ENCODE measurements at places on chromosomes 5 and 9. TPM values are rescaled to one million over a fixed set of nuclear protein-coding genes. Genes with fewer than 3 reads are reported as not detected.

Gene PCBD2
- total RNA-seq, result 10.9 TPM

Gene FST
- 0.34 TPM for total RNA-seq

Gene CARTPT
- not detected for total RNA-seq

Gene C5orf63
- 4.4 TPM for total RNA-seq

Gene HEMGN
- total RNA-seq, result not detected

Gene NR6A1
- 9.9 TPM for total RNA-seq

Gene HEXB
- total RNA-seq, result 123 TPM

Gene PCDHB5
- not detected for total RNA-seq

Gene SOHLH1
- not detected for total RNA-seq

Gene APBA1
- 0.20 TPM for total RNA-seq

Gene F2RL1
- 119 TPM for total RNA-seq

Gene PDCD1LG2
- total RNA-seq, result not detected

Gene PCDHB15
- 0.07 TPM for total RNA-seq

Gene HK3
- total RNA-seq, result 0.30 TPM

Gene FAT2
- 0.05 TPM for total RNA-seq

Gene TTC23L
- 1.0 TPM for total RNA-seq

Gene NCS1
- 68.7 TPM for total RNA-seq

Gene AGXT2
- not detected for total RNA-seq

Gene MLANA
- total RNA-seq, result not detected

Gene UNC5A
- total RNA-seq, result 10.1 TPM

Gene CCNI2
- 1.4 TPM for total RNA-seq

Gene TMEM141
- total RNA-seq, result 73.6 TPM

Gene CYLC2
- total RNA-seq, result not detected

Gene SLC25A2
- total RNA-seq, result 0.42 TPM

Gene BHMT
- 0.44 TPM for total RNA-seq

Gene PTGER4
- 3.0 TPM for total RNA-seq

Gene AHRR
- total RNA-seq, result 12.7 TPM

Gene CCDC192
- total RNA-seq, result not detected

Gene MZB1
- total RNA-seq, result 0.81 TPM

Gene INSL6
- not detected for total RNA-seq

Gene TSSK1B
- total RNA-seq, result not detected

Gene IL33
- not detected for total RNA-seq

Gene ADAMTS12
- 0.05 TPM for total RNA-seq

Gene CAAP1
- 19.1 TPM for total RNA-seq

Gene ENTPD2
- 32.5 TPM for total RNA-seq

Gene LPCAT1
- total RNA-seq, result 75.0 TPM

Gene PCDHGB5
- total RNA-seq, result 0.15 TPM

Gene HTR1A
- total RNA-seq, result not detected

Gene SAXO1
- total RNA-seq, result not detected

Gene TAF11L8
- total RNA-seq, result not detected

Gene PCDHA1
- not detected for total RNA-seq

Gene KCNIP1
- total RNA-seq, result not detected

Gene RIGI
- total RNA-seq, result 5.5 TPM
